ENCODE measurements at places on chromosomes 6 and 20. TPM values are rescaled to one million over a fixed set of nuclear protein-coding genes. Genes with fewer than 3 reads are reported as not detected.

DNA sequence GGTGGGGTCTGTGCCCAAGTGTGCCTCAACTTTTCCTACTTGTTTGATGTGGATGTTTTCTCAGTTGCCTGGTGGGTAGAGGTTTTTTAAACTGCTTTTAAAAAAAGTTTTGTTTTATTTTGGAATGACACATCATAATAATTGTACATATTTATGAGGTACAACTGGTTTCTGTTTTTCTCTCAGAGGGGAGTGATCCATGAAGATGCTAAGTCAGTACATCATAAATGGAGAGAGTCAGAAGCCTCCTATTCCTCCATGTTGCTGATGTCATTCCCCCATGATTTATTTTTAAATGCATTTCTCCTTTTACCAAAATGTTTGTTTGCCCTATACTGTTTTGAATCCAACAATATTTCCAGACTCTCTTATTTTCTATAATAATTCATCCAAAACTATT is 77.3 kb upstream of the CLVS2 start:
- no peak for DNase-seq

DNA sequence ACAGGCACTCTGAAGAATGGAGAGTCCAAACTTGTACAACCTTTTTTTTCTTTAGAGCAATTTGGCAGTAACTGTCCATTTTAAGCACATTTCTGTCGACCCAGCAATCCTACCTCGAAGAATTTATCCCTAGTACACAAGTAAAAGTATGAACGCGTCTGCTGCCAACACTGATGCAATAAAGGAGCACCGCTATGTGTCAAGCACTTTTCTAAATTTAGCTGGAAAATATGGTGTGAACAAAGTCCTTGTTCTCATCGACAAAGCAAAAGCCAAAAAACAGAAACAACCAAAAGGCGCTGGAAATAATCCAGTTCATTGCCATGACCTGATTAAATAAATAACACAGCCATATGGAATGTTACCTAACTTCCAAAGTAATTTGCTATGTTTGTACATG is 1.1 kb downstream of the DPM1 start:
- no peak for DNase-seq

DNA sequence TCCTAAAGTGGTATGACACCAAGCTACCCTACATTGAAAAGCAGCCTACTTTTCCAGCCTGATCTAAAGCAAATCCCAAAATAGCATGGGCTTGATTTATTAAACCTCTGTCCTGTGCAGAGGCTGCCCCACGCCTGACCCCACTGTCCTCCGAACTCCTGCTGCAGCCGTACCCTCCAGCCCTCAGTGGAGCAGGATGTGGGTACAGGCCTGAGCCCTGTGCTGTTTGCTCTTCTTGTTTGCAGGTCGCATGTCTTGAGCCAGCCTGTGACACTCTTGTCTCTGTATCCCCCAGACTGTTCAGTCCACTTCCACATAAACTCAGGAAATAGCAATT is 61.2 kb downstream of the RPP40 start:
- no peak for DNase-seq

- DNase-seq: no peak
These were observed 85.3 kb downstream of the MAP7 start for GRCh38 chr6:136464874-136465273.

GRCh38 chr20:3245156-3245555 is 6.2 kb upstream of the SLC4A11 start:
- no peak for DNase-seq

GRCh38 chr20:39302312-39302711 is 340.2 kb downstream of the DHX35 start:
- no peak for DNase-seq

- DNase-seq: no peak
These were observed 5.3 kb downstream of the IDH3B start for GRCh38 chr20:2658414-2659354.

DNA sequence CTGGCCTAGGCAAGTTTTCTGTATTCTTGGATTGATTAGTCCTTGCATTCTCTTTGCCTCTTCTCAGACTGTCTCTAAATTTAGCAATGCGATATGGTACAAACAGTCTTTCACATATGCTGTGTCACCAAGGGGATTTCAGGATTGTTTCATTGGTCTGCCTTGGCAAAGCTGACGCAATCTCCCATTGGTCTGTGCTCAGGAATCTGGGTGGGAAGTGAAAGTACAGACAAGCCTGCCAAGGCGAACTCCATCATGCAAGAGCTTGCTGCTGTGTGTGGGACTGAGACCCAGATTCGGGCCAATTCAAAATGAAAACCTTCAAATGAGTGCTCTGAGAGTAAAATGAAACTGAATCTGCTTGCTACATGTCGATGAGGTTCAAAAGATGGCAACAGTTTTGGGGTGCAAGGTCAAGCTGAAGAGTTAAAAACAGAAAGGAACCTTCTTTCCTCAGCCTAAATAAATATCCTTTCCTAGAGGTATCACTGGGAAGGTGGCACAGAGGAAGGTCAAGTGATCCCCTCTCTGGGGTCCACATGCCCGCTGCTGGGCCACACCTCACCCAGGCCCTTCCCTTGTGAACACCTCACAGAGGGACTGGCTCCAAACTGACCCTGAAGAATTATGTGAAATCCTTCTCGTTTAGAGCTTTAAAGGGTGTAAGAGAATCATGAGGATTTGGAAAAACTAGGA is 198.8 kb upstream of the PREP start:
- DNase-seq: no peak

DNA sequence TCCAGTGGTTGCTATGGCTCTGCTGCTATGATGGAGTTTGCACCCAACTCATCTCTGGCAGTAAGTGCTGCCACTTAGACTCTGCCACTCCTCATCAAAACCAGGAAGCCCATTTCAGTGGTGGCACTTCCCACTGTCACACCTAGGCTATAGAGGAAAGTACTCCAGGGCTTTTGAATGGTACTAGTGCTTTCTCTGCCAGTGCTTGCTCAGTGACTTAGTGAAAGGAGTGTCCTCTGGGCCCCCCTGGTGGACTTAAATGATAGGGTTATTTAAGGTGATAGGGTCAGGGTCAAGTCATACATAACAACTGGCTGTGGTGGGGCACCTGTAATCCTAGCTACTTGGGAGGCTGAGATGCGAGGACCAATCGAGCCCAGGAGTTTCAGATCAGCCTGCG is 22.8 kb downstream of the FITM2 start:
- DNase-seq: no peak

DNA sequence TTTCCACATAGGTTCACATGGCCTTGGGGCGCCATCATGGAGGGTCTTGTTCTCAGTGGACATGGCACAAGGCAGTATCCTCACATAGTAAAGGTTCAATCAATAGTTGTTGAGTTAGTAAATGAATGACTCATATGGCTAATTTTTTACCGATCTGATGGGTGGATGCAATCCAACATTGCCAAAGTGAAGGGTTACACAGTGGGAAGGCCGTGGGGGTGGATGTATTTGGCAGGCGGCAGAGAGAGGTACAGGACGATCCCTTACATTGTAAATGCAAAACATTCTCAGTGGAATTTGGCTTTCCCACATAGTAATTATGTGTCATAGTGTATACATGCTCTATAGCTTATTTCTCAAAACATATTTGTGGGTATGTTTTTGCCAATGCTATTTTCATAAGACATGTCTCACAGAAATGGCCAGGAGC is 21.0 kb upstream of the PDE7B start:
- DNase-seq: no peak

DNA sequence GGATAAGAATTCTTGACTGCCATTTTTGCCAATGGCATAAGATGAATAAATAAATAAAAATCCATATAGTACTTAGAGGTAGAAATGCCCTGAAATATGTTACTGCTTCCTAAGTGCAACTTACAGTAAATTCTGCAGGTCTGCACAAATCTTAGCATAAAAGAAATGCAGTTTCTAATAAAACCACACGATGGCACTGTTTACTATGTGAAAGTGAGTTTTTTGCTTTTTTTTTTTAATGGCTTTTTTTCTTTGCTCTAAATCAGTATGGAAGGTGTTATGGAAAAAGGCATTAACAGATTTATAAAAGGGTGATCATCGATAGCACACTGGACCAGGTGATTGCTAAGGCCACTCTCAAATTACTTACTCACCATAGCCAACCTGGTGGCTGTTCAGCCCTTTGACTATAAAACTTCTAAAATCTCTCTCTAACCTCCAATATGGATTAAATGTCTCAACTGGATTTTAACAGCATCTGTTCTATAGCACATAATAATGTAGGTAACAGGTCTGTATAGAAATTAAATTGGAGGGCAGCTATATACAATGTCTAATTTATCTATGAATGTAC is 45.8 kb downstream of the AHI1 start:
- DNase-seq: no peak

DNA sequence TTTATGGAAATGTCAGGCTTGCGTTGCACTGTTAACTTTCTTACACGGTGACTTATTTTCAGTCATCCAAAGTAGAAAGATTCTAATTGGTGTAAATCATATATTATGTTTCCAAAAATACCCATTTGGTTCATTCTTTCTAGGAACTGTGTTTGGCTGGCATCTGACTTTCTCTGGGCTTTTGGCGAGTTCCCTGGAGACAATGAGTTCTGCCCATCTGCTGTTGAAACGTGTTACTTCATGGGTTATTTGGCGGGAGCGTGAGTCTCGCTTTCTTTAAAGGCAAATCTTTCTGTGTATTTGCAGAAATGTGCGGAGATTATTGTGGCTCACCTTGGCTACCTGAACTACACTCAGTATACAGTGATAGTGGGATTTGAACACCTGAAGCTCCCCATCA is 29.5 kb downstream of the TMEM181 start:
- DNase-seq: no peak

DNA sequence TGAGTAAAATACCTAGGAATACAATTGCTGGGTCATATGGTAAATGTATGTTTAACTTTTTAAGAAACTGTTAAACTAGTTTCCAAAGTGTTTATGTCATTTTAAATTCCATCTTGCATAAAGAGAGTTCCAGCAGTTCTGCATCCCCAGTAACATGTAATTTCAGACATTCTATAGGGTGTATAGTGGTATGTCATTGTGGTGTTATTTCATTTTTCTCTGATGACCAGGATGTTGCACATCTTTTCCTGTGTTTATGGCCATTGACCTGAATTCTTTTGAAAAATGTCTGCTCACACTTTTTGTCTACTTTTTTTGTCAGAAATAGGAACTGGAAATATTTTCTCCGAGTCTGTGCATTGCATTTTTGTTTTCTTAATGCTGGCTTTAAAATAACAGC is 128.9 kb downstream of the TMEM200A start:
- DNase-seq: no peak

- no peak for DNase-seq
These were observed 6.5 kb upstream of the USP45 start for GRCh38 chr6:99521633-99522151.

GRCh38 chr6:81808851-81809570 is 56.5 kb upstream of the TENT5A start:
- DNase-seq: no peak

GRCh38 chr20:15446373-15446772 is 1109.0 kb upstream of the FLRT3 start:
- no peak for DNase-seq

GRCh38 chr6:126227833-126228702 is 111.8 kb upstream of the CENPW start:
- no peak for DNase-seq

- DNase-seq: no peak
These were observed 193.8 kb upstream of the MAN1A1 start for GRCh38 chr6:119543332-119543731.

GRCh38 chr20:34528921-34529297 is 12.7 kb downstream of the DYNLRB1 start:
- no peak for DNase-seq

- no peak for DNase-seq
These were observed 32.6 kb downstream of the BMP6 start for GRCh38 chr6:7758456-7758855.

DNA sequence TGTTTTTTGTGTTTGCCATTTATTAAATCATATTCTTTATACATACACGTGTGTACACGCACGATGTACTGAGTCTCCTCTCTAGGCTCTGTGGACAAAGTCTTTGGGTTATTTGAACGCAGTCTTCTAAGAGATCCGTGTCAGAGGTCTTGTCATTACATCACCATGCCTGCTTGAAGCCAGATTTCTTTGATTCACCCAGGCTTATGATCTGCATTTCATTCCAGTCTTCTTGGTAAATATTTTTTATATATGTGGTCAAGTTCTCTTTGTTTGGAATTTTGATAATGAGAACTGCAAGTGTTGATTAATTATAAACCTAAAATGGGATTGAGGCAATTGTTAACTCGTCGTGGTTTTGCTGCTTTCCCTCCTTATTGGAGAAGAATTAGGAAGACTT is 34.6 kb downstream of the KCNS1 start:
- DNase-seq: no peak

- no peak for DNase-seq
These were observed 59.1 kb upstream of the OGFRL1 start for GRCh38 chr6:71229477-71229876.

DNA sequence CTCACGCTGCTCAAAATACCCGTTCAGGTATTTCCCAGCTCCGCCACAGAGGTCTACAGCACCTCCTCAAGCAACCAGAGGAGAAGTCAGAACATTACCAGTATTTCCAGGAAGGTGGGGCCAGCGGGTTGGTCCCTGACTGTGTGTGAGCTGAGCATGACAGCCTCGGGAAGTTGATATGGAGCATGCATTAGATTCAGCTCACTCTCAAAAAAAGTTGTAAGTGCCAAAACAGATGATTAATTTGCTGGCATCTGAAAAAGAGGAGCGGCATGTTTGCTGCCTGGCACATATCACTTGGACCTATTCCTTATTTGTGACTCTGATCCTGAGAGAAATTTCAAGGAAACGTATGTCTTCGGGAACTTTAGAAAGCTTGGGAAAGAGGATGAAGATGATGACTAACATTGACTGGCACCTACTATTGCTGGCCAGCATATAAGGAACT is 32.3 kb downstream of the ELOVL2 start:
- DNase-seq: no peak

GRCh38 chr20:56358600-56359211 is at the start of gene FAM210B:
FAM210B (plus strand) TSS chr20:56358974; CDS start chr20:56359006, 32 bp downstream.
- DNase-seq: peak; percentile 84

GRCh38 chr6:46017726-46018125 is 2.1 kb upstream of the CLIC5 start:
- no peak for DNase-seq

- DNase-seq: no peak
These were observed 22.6 kb downstream of the FERMT1 start for GRCh38 chr20:6100246-6100645.

- DNase-seq: no peak
These were observed 10.6 kb downstream of the SLC2A10 start for GRCh38 chr20:46720019-46720418.

GRCh38 chr20:44703183-44703925 is 11.8 kb upstream of the CCN5 start:
- no peak for DNase-seq

TPX2 gene
- 215 TPM for total RNA-seq

SYNDIG1 gene
- not detected for total RNA-seq

TCF15 gene
- total RNA-seq: not detected

LINC00237 gene
- total RNA-seq: not detected

CPNE5 gene
- total RNA-seq: 3.0 TPM

BTN1A1 gene
- not detected for total RNA-seq

OPRM1 gene
- total RNA-seq: not detected

ATAT1 gene
- 15.1 TPM for total RNA-seq

DLK2 gene
- total RNA-seq: 3.4 TPM

BCAS1 gene
- not detected for total RNA-seq

SLC17A9 gene
- 17.5 TPM for total RNA-seq

HLA-DRB1 gene
- 4.4 TPM for total RNA-seq

OR2J3 gene
- total RNA-seq: not detected

Data from activated naive CD4-positive, alpha-beta T cell treated with anti-CD3 and anti-CD28 coated beads, Interleukin-2, amount 50 U/mL, for 72 hours (primary cell).